ENCODE measurements at places on chromosomes 4 and X.

DNA sequence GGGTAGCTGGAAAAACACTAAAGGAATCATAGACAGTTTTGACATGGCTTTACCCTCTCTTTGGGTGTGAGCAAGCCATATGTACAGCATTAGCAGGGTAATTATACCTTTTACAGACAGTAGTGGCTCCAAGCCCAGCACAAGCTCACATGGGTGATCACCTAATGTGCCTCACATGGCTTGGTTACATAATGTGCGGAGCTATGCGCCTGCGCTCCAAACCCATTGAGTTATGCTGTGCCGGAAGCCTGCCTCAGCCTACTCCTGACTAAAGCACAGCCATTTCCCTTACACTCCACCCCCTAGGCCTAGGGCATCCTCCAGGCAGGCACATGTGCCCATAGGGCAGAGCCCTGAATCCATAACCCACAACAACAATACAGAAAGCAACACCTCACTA lies 6.5 kb upstream of the TSPAN5 start:
- no peak for DNase-seq

DNA sequence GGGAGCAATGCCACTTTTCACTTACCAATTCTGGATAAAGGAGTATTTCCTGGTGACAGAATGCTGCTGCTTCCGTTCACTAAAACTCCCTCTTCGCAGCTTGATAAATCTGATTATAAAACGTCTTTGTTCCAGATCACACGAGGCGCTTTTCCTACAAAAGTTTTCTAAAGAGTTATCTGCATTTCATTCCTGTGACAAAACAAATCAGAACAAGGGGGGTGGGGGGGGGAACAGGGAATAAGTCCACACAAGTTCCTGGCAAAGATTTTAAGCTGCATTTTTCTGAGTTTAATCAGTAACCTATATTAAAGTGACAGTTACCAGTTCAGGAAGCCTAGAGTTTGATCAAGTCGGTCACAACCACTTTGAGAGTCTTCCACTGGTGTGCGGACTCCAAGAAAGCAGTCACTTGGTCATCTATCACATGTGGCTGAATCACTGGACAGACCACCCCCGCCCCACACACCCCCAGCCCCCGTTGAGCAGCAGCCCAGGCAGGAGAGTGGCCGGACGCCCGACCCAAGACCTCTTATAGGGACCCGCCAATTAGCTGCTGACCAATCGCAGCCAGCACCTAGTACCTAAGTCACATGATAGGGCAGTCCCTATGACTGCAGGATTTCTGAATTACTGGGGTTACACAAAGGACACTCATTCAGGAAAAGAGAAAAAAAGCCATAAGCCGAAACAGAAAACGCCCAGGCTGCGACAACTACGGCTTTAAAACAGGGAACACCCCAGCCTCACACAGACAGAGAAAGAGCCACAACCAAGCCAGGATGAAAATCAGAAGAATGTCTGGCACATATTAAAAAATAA lies 569.3 kb upstream of the DIPK2B start:
- no peak for DNase-seq

DNA sequence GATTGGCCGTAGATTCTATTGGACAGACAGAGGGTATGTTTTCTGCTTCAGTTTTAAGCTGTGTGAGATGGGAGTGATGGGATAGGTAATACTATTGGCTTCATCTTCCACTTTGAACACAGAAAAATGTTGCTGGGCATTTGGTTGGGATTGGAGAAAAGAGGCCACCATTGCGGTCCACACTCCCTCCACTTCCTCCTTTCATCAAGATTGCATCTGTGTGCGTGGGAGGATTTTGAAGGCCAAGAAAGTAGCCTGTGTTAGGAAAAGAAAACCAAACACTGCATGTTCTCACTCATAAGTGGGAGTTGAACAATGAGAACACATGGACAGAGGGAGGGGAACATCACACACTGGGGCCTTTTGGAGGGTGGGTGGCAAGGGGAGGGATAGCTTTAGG lies 56.4 kb downstream of the EGF start:
- no peak for DNase-seq

DNA sequence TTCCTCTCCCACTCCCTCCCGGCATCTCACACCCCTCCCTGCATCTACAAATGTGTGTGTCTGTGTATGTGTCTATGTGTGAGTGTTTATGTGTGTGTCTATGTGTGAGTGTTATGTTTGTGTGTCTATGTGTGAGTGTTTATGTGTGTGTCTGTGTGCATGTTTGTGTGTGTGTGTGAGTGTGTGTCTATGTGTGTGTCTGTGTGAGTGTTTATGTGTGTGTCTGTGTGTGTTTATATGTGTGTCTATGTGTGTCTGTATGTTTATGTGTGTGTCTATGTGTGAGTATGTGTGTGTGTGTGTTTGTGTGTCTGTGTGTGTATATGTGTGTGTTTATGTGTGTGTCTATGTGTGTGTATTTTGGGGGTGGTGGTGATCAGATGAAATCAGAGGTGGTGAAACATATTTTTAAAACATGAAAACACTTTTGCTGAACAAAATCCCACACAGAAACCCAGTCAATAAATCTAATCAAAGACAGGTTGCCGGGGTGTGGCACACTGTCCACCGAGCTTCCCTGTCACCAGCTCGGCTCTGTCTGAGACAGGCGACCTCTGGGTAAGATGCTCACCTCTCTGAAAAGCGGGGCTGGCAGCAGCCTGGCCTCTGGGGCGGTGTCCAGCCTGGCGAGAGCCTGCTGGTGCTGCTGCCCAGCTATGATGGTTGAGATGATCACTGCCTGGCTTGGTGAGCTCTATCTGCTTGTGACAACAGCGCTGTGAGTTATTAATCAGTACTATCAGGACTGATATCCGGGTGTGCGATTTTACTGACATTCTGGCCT lies 186.7 kb upstream of the PSAPL1 start:
- no peak for DNase-seq

DNA sequence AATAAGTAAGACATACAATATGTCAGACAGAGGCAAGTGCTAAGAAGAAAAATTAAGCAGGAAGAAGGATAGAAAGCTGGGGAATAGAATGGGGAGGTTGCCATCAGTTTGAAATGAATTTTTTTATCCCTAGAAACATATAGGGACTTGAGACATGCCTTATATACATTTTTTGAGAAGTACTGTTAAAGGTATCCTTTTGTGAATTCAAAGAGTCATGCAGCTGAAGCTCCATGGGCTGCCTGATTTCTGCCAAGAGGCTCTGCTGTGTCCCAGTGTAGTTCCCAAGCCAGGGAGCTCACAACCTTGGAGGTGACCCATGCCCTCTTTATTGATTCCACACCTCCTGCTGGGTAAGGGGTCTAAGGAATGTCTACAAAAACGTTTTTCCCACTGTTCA lies 564.6 kb upstream of the DIPK2B start:
- no peak for DNase-seq

DNA sequence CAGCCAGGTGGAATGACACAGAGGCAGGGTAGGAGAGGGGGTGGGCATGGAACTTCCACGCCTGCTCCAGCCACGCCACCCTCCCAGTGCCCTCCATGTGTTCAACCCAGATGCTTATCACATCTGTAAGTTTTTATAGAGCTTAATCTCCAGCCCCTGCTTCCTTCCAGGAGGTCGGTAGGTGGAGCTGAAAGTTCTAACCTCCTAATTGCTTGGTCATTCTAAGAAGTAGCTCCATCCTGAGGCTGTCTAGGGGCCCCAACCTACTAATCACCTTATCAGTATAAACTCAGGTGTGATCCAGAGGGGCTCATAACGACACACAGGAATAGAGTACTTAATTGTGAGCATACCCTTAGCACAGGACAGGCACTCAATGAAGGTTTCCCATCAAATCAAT lies 18.3 kb downstream of the QDPR start:
- DNase-seq: no peak

DNA sequence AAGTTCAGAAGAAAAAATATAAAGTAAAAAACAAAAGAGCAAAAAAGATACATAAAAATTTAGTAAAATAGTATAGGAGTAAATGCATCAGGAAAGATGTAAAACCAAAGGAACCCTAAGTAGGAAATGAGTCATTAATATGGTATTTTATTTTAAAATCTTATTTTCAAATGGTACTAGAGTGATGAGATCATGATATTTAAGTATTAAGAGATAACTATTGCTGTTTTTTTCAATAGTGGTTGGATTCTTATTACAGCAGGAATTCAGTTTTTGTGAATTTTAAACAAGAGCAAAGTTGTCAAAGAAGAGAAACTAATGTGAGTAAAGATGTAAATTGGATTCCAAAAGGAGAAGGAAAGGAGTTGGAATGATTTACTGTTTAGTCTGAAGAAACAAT lies 20.0 kb downstream of the EMCN start:
- DNase-seq: no peak

- no peak for DNase-seq
Measured at GRCh38 chrX:107675365-107675654, 47.0 kb downstream of the PRPS1 start.

GRCh38 chrX:133636009-133636408 lies 220.7 kb upstream of the GPC4 start:
- no peak for DNase-seq

GRCh38 chr4:77040270-77040669 lies 35.5 kb downstream of the CCNI start:
- no peak for DNase-seq

Data from C1 segment of cervical spinal cord (tissue), 14 donors.